Activated CD8-positive, alpha-beta memory T cell treated with anti-CD3 and anti-CD28 coated beads for 1 hour (primary cell): ENCODE measurements at places on chromosomes 7 and 10.

DNA sequence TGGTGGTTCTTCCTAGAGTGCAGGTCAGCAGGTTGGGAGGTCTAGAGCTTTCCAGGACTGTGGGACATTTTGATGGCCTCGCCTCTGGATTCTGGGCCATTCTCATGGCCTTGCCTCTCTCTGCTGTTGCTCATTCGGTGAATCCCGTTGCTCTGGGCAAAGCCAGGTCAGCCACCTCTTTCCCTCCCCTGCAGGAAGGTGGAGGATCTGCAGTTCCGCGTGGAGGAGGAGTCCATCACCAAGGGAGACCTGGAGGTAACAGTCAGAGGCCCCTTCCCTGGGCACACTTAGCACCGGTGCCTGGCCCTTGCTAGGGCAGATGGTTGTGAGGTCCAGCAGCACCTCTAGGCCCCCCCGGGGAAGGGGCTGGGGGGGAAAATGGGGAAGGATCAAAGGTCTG lies 74.9 kb downstream of the CLIP2 start:
- no peak for DNase-seq

- no peak for DNase-seq
These were observed 75.5 kb downstream of the HTR5A start for GRCh38 chr7:155145477-155146255.

DNA sequence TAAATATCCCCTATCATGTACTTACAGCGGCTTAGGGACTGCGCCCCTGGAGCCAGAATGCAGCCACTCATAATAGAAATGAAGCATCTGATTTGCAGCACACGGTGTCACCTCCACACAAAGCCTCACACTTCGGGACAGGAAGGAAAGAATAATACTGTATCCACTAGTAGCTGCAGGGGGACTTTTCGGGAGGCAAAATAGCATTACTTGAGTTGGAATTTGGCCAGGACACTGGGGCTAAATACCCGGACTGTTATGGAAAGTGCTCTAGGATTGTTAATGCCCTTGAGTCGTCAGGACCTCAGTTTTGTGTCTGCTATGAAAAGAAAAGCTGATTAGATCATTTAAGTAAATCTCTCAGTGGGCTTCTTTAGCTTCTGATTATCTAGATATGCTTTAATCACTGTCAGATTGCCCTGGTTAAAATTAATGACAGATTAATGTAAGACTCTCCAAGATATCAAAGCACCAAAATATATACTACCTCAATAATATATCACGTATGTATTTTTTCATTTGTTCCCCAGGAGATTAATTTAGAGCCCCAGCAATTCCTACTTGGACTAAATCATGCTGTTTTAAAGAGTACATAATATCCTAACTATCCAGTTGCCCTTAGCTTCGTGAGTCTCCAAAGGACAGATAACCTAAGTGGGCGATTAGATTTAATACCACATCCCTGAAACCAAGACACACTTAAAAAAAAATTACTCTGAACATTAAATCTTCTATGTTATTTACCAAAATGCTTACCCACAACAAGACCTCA lies 173.0 kb upstream of the NEBL start:
- DNase-seq: no peak

GRCh38 chr7:69803699-69804516 lies 205.6 kb downstream of the AUTS2 start:
- no peak for DNase-seq

GRCh38 chr10:111756217-111757061 lies 427.1 kb downstream of the GPAM start:
- no peak for DNase-seq

DNA sequence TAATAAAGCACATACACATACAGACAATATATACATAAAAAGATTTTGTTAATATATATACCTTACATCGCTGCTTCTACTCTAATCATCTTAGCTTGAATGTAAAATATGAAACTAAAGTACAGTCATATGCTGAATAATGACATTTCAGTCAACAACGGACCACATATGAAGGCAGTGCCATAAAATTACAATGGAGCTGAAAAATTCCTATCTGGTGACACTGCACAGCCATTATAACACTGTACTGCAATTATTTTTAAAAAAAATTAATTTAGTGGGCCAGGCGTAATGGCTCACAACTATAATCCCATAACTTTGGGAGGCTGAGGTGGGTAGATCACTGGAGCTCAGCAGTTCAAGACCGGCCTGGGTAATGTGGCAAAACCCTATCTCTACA lies 122.3 kb downstream of the JMJD1C start:
- no peak for DNase-seq

- DNase-seq: no peak
These were observed 15.5 kb upstream of the DNAJC12 start for GRCh38 chr10:67853512-67853911.

DNA sequence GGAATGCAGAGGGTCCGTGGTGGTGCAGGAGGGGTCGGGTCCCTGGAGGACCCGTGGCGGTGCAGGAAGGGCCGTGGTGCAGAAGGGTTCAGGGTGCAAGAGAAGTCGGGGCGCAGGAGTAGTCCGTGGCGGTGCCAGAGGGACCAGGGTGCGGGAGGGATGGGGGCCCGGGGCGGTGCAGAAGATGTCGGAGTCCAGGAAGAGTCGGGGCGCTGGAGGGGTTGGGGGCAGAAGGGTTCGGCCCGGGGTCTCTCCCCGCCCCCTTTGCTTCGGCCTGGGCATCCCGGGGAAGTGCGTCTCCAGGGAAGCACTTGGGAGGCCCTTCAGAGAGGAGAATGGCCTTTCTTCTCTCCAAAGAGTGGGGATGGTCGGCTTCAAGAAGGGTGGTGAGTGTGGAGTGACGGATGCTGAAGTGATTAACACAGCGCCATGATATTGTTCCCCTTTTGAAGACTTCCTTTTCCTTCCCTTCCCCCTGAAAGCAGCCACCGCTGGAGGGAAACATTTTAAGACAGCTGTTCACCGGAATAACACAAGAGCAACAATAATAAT lies 997 bp downstream of the WDR37 start:
- no peak for DNase-seq
